ENCODE measurements at places on chromosomes 6 and 20.

GRCh38 chr6:166202321-166202733 is 34.7 kb upstream of the TBXT start:
- no peak for DNase-seq

DNA sequence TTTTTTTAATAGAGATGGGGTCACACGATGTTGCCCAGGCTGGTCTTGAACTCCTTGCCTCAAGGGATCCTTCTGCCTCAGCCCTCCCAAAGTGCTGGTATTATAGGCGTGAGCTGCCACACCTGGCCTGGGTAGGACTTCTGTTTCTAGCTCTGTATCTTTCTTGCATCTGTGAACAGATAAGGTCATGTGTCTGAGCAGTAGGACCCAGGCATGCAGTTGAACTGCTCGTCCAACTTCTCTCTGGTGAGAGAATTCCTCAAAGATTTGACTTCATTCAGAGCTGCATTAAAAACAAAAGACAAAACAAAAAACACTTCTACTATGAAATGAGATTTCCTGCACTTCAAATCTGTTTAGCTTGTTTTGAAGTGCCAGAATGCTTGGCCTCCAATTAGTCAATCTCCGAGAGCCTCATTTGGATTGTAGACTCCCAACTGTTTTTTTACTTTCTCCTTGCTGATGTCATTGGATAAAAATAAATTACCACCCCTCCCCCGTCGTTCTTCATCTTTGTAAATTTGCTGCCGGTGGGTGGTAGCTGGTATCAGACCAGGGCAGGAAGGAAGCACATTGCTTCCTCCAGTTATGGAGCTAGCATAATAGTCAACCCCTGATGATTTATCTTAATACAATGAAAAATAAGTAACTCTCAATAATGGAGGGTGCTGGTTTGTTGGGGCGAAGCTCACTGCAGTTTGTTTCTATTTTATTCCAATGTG is 17.6 kb downstream of the CD109 start:
- DNase-seq, result no peak

GRCh38 chr6:28446818-28447511 is 3.7 kb upstream of the ZSCAN23 start:
- no peak for DNase-seq

DNA sequence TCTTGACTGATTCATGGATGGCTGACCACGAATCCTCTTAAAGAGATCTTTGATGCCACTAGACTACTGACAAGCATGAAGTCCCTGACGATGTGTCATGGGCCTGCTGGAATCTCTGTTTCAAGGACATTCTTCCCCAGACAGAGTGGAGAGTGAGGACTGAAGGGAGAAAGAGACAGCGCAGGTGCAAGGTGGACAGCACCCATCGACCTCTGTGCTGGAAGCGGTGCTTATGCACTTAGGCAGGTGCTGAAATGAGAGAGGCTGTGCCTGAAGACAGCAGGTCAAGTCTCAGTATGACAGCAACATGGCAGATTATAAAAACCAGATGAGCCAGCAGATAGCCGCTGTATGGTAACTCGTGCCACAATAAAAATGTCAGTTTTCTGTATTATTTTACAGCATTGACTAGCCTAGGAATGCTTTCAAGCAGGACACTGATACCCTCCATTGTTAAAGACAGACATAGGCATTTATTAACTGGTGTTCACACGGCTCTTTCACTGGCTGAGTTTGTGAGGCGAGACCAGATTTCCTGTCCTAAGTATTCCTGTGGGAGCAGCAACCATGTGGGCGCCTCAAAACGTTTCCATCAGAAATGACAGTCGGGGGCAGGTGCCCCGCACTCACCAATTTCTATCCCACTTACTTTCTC is 47.5 kb downstream of the FOXC1 start:
- DNase-seq, result no peak

DNA sequence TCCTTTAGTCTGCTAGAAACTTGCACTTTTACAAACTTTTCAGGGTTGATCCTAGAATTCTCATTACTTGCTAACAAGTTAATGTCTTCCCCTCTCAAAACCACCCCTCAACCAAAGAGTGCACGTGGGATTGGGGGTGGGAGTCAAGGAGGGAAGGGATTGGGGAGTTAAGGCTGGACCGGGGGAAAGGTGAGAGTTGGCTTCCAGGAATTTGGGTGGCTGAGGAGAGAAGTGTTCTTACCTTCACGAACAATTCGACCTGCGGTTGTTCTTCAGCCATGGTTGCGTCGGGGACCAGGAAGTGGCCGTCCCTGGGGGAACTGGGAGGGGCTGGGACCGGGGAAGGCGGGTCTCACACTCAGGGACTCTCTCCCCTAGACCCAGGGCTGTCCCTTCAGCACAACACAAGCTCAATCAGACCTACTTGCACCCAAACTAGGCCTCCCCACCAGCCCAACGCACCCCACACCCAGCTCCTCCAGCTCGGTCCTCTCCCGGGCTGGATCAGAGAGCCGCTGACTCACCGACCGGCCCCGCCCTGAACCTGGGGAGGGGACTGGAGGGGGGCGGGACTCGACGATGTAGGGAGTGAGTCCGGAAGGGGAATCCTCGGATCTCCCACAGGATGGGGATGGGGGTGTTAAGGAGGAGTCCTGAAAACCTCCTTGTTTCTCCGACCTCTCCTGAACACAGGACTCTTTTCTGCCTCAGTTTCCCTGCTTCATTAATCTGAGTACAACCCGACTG is at the start of gene CLIC1:
CLIC1 (minus strand) TSS at position 510 of the 747 bp plus-strand sequence; CDS start at position 280, 230 bp downstream.
- no peak for DNase-seq

DNA sequence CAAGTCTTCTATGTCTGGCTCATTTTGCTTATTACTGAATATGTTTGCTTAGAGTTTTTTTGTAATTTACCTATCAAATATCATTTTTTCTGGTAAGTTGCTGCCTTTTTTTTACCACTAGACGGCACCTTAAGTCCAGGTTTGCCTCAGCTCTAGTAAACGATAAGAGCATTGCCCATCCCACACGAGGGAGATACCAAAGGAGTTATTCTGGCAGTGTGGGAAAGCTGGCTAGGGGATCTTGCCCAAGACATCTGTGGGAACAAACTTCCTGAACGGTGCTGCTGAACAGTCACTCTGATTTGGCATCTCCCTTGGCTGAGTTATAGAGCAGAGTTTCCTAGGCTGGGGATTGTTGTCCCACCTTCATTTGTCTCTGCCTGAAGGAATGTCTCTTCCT is 306.4 kb downstream of the COL12A1 start:
- DNase-seq, result no peak

- no peak for DNase-seq
Observed at GRCh38 chr6:4582506-4583417, 193.4 kb upstream of the CDYL start.

DNA sequence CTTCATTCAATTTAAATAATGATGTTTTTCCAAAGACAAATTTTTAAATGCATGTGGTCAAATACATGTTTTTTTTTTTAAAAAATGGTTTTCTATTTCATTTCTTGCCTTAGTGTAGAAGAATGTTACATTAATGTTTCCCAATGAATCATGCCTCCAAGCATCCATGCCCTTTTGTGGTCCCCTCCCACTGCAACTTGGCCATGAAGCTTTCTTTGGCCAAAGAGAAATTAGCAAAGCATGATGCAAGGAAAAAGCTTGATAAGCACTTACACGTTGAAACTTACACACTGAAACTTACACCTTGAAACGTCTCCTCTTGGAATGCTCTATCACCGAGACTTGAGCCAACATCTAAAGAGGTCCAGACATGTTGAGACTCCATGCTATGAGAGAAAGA is 93.0 kb upstream of the ELOVL5 start:
- no peak for DNase-seq

DNA sequence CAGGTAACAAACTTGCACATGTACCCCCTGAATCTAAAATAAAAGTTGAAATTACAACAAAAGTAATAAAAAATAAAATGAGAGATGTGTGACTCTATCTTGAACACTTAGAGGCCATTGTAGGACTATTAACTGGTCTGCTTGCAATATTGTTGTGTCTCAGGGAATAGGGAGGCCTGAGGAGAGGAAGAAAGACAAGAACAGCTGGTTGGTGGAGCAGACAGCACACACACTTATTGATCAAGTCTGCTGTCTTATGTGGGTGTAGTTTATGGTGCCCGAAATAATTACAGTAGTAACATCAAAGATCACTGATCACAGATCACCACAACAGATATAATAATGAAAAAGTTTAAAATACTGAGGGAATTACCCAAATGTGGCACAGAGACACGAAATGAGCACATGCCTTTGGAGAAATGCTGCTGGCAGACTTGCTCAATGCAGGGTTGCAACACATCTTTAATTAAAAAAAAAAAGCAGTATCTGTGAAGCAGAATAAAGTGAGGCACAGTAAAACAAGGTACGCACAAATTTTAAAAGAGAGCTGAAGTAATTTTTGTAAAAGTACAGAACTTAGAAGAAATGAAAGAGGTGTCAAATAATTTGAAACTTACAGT is 110.1 kb upstream of the HDAC2 start:
- DNase-seq, result no peak

DNA sequence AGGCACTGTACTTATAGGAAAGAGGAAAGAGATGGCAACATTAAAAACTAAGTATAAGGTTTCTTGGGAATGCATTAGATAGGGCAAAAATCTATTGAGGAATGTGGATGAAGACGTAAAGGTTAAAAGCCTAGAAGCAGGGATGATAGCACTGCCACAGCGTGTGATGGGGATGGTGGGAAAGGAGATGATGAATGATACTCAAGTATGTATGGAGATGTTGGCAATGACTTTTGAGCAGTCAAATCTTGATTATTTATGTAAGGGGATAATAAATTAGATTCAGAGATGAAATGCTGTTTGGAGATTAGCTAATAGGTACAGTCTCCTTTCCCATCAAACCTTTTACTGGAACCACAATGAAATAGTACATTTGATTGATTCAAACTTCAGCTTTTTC is 432.8 kb downstream of the GRIK2 start:
- DNase-seq, result no peak

- DNase-seq, result no peak
Observed at GRCh38 chr6:5208057-5208456, 52.7 kb downstream of the LYRM4 start.

GRCh38 chr20:25686081-25687067 is 10.3 kb downstream of the ZNF337 start:
- DNase-seq, result no peak

GRCh38 chr6:118061666-118062065 is 154.6 kb downstream of the SLC35F1 start:
- no peak for DNase-seq

DNA sequence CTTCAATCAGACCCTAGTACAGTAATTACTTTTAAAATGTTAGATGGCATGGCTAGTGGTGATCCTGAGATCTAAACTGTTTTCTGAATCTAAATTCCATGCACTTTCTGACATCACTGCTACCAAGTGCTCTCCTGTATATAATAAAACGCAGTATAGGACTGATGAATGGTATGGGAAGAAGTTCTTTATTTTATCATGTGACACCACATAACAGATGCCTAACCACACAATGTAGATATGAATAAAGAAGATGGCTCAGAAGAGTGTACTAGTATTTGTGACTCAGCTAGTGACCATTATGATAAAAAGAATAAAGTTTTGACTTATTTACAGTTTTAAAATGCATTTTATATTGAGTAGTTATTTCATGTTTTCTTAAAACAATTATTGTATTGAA is 8.5 kb downstream of the NDUFAF4 start:
- no peak for DNase-seq

GRCh38 chr6:132300323-132300949 is 100.8 kb downstream of the MOXD1 start:
- no peak for DNase-seq

DNA sequence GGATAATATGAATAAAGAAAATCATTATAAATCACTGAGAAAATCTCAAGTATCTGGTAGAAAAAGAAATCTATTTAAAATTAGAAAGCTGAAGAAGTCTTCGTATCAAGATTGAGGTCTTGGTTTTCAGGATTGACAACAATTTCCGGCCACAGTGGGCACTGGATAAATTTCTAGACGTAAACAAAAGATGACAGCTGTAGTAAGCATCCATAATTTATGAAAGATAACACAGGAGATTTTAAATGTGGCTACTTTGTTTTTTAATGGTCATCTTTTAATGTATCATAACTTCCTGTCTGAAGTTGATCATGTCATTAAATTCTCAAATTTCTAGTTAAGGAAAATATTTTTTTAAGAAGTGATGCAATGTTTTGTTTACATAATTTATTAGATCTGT is 444.2 kb downstream of the HTR1B start:
- DNase-seq, result no peak

DNA sequence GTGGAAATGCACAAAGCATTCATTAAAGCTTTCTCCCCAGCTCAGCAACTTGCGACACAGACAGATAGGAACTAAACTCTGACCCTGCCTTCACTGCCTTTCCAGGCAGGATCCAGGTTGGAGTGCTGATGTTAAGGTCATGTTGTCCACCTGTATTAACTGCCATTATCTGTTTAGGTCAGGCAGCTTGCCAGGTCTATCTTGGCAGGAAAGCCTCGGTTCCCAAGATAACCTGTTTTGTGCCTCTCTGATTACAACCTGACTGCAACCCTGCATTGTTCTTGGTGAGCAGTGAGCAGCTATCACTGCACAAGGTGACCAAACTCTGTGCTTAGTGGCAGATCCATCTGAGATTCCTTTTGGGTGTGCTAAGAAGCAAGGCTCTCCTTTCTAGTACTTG is 23.2 kb upstream of the ELOVL2 start:
- DNase-seq, result no peak

DNA sequence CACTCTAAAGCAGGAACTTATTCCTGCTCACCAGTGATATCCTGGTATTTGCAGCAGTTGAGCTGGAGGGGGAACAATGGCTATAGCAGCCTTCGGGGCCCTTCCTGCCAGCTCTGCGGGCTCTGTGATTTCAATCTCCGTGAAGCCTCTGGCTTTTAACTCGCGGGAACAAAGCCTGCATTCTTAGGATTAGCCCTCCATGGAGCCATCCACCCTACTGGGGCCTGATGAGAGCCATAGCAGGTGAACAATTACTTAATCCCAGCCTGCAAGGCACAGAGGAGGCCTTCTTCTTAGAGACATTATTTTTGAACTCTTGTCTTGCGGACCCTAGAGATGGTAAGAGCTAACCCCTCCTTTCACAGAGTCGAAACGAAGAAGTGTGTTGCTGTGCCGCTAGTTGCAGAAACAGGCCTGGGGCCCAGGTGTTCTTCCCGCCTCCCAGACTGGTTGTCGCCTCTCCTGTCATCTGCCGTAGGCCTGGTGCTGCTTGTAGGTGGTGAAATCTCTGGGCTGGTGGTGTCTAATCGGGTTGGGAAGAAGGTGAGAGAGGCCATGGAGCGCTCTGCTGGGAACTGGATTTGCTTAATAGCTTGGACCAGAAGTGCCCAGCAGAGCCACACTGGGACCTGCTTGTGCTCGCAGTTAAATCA is 9.7 kb downstream of the GHRH start:
- DNase-seq, result no peak

DNA sequence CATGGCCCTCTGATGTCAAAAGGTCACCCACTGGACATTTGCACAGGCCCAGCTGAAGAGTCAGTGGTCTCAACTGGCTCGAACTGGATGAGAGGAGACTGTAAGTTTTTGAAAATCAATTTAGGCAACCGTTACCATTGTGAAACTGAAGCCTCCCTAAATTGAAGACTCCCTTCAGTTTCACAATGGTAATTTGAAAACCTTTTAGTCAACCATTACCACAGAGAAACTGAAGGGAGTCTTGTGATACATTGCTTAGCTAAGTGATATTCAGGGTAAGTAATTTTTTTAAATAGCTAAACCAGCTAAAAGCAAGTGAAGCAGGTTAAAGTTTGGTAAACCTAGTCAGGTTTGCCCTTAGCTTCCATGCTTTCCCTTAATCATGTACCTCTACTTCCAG is 197.3 kb upstream of the NT5E start:
- DNase-seq, result no peak

GRCh38 chr6:99014061-99014460 is 66.3 kb upstream of the FBXL4 start:
- DNase-seq, result no peak
